ENCODE measurements at places on chromosomes 13 and 19. TPM values are rescaled to one million over a fixed set of nuclear protein-coding genes. Genes with fewer than 3 reads are reported as not detected.
A peak's percentile ranks its signal among the peaks of the same experiment; 100 is the strongest.

CABP5 gene
- not detected for total RNA-seq

- H3K4me1 ChIP-seq = no peaks in the 10 kb centered on the region
- H3K27me3 ChIP-seq = peaks cover 14% of the 10 kb centered on the region
- no peaks in the 10 kb centered on the region for H3K36me3 ChIP-seq
- H3K4me3 ChIP-seq = no peak overlapping the region
- DNase-seq = no peak
These were observed 522.6 kb downstream of the RFC3 start for GRCh38 chr13:34340534-34340933.

- no peak overlapping the region for H3K4me3 ChIP-seq
- no peak overlapping the region for H3K27ac ChIP-seq
- H3K36me3 ChIP-seq = no peaks in the 10 kb centered on the region
- DNase-seq = no peak
These were observed 167.2 kb downstream of the FGF14 start for GRCh38 chr13:102234618-102235017.

DNA sequence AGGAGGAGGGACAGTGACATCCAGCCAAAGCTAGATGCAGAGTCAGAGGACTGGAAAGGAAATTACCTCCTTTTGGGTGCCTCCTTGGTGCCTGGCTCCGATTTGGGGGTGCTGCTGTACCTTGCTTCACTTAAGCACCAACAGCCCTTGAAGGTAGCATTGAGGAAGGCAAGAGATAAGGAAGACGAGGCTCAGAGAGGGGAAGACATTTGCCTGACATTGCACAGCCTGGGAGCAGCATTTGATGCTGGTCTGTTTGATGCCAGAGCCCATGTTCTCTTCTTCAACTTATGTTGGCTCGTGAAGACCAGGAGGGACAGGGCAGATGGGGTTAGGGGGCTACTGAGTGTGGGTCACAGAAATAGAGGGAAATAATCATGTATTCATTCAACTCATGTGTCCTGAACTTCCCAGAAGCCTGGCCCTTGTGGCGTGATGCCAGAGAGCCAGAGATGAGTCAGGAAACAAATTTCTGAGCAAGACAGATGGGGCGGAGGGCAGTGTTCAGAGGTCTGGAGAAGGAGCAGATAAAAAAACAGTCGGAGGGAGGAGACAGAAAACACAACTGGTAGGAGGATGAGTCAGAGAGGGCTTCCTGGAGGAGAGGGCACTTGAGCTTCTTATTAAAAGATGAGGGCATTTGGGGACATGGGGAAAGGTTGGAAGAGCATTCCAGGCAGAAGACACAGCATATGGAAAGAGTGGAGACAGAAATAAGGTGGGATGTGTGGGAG is 3.0 kb upstream of the C19orf81 start:
- no peaks in the 10 kb centered on the region for H3K27me3 ChIP-seq
- no peaks in the 10 kb centered on the region for H3K4me1 ChIP-seq
- H3K27ac ChIP-seq = no peak overlapping the region
- no peak overlapping the region for H3K4me3 ChIP-seq
- no peak for DNase-seq

GRCh38 chr19:5953030-5953589 is 24.8 kb downstream of the RANBP3 start:
- peaks cover 60% of the 10 kb centered on the region for H3K4me1 ChIP-seq
- no peak for DNase-seq
- peak overlapping the region; percentile 58 for H3K27ac ChIP-seq
- no peak overlapping the region for H3K4me3 ChIP-seq
- H3K27me3 ChIP-seq = no peaks in the 10 kb centered on the region

DNA sequence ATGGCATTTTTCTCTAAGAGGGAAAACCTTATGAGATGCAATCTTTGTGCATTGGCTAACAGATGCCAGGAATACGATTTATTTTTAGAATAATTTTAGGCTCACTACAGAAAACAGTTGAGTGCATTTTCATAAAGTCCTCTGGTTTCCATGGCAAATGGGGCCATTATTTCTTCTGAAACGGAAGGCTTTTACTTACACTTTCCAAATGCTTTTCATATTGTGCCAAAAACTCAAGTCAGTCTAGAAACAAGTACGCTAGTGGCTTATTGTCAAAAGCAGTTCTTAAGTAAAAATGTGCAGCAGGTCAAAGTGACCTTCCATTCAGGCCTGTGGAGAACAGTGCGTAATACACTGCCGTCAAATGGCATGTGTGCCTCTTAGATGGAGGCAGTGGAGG is 628.7 kb downstream of the EFNB2 start:
- H3K27me3 ChIP-seq = no peaks in the 10 kb centered on the region
- DNase-seq = no peak
- H3K27ac ChIP-seq = no peak overlapping the region

DNA sequence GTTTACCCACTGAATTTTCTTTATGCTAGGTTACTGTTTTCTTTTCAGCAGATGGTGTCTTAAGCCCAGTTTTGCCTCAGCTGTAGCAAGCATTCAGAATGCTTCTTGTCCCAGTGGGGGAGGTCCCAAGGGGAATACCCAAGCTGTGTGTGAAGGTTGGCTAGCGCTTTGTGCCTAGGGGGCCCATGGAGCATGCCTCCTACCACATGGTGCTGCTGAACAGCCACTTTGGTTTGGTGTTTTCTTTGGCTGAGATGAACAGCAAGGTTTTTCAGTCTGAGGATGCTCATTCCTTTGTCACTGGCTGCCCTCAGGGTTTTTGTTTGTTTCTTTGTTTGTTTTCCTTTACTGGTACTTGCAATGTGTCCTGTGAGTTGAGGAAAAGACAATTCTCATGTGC is 99.0 kb downstream of the PCDH20 start:
- H3K4me3 ChIP-seq = no peak overlapping the region
- no peaks in the 10 kb centered on the region for H3K36me3 ChIP-seq
- no peaks in the 10 kb centered on the region for H3K27me3 ChIP-seq
- no peaks in the 10 kb centered on the region for H3K4me1 ChIP-seq
- DNase-seq = no peak

DNA sequence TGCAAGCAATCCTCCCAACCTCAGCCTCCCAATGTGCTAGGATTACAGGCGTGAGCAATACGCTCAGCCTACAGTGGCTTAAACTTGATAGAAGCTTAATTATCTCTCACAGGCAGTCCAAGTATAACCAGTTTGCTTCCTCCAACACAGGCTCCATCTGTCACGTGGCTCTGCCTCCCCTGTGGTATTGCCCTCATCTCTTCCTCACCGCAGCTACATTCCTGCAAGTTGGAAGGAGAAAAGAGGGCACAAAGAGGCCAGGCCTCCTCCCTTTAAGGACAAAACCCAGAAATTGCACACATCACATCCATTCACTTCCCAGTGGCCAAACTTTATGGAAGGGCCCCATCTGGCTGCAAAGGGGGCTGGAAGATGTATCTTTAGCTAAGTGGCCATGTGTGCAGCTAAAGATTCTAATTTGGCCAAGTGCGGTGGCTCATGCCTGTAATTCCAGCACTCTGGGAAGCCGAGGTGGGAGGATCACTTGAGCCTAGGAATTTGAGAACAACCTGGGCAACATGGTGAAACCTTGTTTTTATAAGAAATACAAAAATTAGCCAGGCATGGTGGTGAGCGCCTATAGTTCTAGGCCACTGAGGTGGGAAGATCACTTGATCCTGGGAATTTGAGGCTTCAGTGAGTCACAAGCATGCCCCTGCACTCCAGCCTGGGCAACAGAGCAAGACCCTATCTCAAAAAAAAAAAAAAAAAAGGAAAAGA is 3.1 kb upstream of the SDHAF1 start:
- no peak overlapping the region for H3K4me3 ChIP-seq
- DNase-seq = no peak
- peaks cover 34% of the 10 kb centered on the region for H3K4me1 ChIP-seq
- no peaks in the 10 kb centered on the region for H3K27me3 ChIP-seq
- no peaks in the 10 kb centered on the region for H3K36me3 ChIP-seq

DNA sequence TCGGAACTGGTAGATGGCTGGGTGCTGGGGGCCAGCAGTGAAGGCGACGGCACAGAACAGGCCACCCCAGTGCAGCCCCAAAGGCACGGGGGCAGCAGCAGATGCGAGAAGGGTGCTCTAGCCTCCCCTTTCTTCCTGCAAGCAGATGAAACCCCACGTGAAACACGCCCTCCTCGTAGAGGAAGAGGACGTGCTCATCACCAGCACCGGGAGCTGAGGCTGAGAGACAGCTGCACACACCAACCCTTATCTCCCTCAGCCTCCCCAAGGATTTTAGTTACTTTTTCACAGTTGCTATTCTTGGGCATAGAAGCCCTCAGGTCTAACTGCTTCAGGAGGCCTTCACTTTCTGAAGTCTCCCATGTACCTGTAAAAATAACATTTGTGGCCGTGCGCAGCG is 11.9 kb downstream of the ZNF787 start:
- peaks cover 84% of the 10 kb centered on the region for H3K4me1 ChIP-seq
- peaks cover 13% of the 10 kb centered on the region for H3K36me3 ChIP-seq
- H3K27me3 ChIP-seq = no peaks in the 10 kb centered on the region
- no peak overlapping the region for H3K4me3 ChIP-seq

IFI30 gene
- 41.2 TPM for total RNA-seq

DNA sequence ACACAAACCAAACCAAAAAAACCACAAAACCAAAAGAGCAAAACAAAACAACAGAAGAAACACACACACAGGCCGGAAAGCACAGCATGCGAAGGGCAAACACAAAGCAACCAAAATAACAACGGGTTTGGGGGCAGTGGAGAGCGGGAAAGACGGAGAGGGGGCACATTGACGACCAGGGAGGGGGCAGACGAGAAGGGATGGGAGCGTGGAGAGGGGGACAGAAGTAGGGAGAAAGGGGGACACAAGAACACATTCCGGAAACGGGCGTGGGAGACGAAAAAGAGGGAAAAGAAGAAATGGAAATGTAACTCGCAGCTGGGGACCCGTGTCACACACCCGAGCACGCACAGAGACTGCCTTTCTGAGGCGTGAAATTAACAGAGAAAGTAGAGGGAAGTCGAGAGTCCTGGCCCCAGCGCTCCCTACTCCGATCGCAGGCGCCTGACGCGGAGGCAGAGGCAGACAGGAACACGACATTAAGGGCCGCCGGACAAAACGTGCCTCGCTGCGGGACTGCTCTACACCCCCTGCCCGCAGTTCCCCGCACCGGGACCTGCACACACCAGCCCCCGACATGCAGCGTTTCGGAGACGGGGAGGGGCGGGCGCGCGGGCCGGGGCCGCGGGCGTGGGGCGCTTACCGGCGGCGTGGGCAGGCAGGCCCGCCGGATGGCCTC is 652 bp downstream of the POU4F1 start:
- H3K27me3 ChIP-seq = peaks cover 2% of the 10 kb centered on the region
- H3K27ac ChIP-seq = no peak overlapping the region
- DNase-seq = no peak
- peak overlapping the region; percentile 55 for H3K4me3 ChIP-seq

- no peak for DNase-seq
- no peaks in the 10 kb centered on the region for H3K36me3 ChIP-seq
- H3K27ac ChIP-seq = no peak overlapping the region
- H3K4me3 ChIP-seq = no peak overlapping the region
- H3K4me1 ChIP-seq = no peaks in the 10 kb centered on the region
- no peaks in the 10 kb centered on the region for H3K27me3 ChIP-seq
These were observed 111.6 kb downstream of the GPC5 start for GRCh38 chr13:91510058-91510457.

ERICH4 gene
- total RNA-seq = 1.0 TPM

KANK3 gene
- total RNA-seq = 0.15 TPM

APOC4 gene
- 0.46 TPM for total RNA-seq

GRCh38 chr13:34214686-34215085 is 396.7 kb downstream of the RFC3 start:
- H3K4me3 ChIP-seq = no peak overlapping the region
- no peak for DNase-seq
- H3K27me3 ChIP-seq = no peaks in the 10 kb centered on the region
- H3K27ac ChIP-seq = no peak overlapping the region

- no peaks in the 10 kb centered on the region for H3K27me3 ChIP-seq
- no peak overlapping the region for H3K4me3 ChIP-seq
- no peaks in the 10 kb centered on the region for H3K4me1 ChIP-seq
- no peak for DNase-seq
- H3K27ac ChIP-seq = no peak overlapping the region
These were observed 123.0 kb downstream of the DNAJC15 start for GRCh38 chr13:43146400-43146799.

DNA sequence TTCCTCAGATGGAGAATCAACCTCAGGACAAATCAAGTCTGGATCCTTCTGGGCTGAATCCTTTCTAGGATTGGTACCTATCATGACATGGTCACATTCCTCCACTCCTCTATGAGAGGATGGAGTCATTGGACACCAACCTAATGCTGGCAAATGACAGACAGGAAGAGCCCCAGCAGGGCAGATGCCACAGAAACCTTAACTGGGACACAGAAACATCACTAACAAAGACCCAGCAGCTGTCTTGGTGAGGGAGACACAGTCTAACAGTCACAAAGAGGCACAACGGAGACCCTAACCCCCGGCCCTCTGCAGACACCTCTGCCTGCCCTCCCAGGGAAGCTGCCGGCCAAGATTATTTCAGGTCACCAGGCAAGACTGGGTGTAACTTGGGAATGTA is 2.1 kb downstream of the ANKRD27 start:
- peaks cover 70% of the 10 kb centered on the region for H3K4me1 ChIP-seq
- no peaks in the 10 kb centered on the region for H3K36me3 ChIP-seq
- H3K27me3 ChIP-seq = peaks cover 3% of the 10 kb centered on the region
- DNase-seq = no peak
- no peak overlapping the region for H3K27ac ChIP-seq

GRCh38 chr13:50589139-50589538 is 254.4 kb downstream of the DLEU7 start:
- no peaks in the 10 kb centered on the region for H3K27me3 ChIP-seq
- peaks cover 12% of the 10 kb centered on the region for H3K4me1 ChIP-seq

ANO8 gene
- total RNA-seq = 0.79 TPM

GRCh38 chr19:38182536-38183210 is 41.3 kb downstream of the DPF1 start:
- H3K27me3 ChIP-seq = no peaks in the 10 kb centered on the region
- DNase-seq = no peak
- H3K4me1 ChIP-seq = no peaks in the 10 kb centered on the region
- peaks cover 6% of the 10 kb centered on the region for H3K36me3 ChIP-seq
- no peak overlapping the region for H3K27ac ChIP-seq

CHMP2A gene
- 70.9 TPM for total RNA-seq

NTN5 gene
- total RNA-seq = not detected

OR10H1 gene
- not detected for total RNA-seq

KHSRP gene
- total RNA-seq = 160 TPM

- H3K4me1 ChIP-seq = 0 out of 2 replicates have a peak, but pooled peaks cover 7% of the 10 kb centered on the region
- H3K27ac ChIP-seq = no peak overlapping the region
- no peaks in the 10 kb centered on the region for H3K36me3 ChIP-seq
- no peaks in the 10 kb centered on the region for H3K27me3 ChIP-seq
- DNase-seq = peak; percentile 22
- H3K4me3 ChIP-seq = no peak overlapping the region
These were observed 393.0 kb downstream of the ITGBL1 start for GRCh38 chr13:101845245-101846020.

GRCh38 chr19:39127812-39128515 is 2.4 kb downstream of the PAK4 start:
- peaks cover 51% of the 10 kb centered on the region for H3K4me1 ChIP-seq
- H3K36me3 ChIP-seq = 0 out of 3 replicates have a peak, but pooled peaks cover 4% of the 10 kb centered on the region
- H3K4me3 ChIP-seq = peak overlapping the region; percentile 87
- peak overlapping the region; percentile 23 for H3K27ac ChIP-seq
- DNase-seq = no peak
